DMS153 (cell line): ENCODE measurements at places on chromosomes 11 and 22.

DNA sequence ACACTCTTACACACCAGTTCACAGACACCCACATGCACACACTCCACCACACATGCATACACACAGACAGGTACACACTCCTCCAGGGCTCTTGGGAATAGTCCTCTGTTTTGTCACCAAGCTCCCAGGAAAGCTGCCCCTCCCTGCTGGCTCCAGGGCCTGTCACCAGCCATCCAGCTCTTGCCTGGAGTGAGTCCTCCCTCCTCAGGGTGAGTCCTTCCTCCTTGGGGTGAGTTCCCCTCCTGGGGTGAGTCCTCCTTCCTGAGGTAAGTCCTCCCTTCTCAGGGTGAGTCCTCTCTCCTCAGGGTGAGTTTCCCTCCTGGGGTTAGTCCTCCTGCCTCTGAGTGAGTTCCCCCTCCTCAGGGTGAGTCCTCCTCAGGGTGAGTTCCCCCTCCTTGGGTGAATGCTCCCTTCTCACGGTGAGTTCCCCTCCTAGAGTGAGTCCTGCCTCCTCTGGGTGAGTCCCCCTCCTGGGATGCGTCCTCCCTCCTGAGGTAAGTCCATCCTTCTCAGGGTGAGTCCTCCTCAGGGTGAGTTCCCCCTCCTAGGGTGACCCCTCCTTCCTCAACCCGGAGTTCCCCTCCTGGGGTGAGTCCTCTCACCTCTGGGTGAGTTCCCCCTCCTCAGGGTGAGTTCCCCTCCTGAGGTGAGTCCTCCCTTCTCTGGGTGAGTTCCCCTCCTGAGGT is 100.6 kb upstream of the FGF3 start:
- DNase-seq: no peak

DNA sequence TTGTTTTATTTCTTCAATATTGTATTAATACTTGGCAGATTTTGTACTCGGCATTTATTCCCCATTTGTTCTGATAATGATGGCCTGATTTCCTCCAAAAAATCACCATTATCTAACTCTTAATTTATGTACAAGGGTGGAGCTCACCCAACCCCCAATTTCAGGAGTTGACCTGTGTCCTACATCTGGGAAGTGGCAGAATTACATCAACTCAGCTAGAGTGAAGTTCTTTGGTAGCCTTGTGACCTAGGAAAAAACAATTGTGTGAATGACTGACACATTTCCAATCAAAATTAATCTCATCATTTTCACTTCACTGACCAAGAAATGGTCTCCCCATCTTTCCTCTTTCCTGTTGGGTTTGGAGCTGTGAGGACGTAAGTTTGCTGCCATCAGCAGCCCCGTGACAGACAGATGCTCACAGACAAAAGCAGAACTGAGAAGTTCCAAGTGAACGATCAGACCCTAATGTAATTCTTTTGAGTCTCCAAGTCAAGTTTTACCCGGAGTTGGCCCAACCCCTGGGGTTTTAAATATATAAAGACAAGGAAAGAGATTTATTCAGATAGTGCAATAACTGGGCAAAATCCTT is 16.6 kb upstream of the MS4A6E start:
- DNase-seq: no peak

DNA sequence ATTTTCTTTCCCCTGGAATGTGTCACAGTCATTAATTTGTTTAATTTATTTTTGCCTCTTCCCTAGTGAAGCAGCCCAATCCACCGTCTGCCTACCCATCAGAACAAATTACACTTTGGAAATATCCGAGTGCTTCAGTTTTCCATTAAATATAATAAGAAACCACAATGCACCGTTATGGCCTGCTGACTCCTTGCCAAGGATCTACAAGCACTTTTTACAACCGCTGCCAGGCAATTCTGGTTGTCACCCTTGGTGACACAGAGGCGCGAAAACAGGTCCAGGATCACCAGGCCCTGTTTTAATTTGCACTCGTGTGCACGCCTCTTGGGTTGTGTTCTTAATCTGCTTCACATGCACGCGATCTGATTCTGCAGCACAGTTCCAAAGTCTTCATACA is 43.9 kb downstream of the KIRREL3 start:
- DNase-seq: no peak

DNA sequence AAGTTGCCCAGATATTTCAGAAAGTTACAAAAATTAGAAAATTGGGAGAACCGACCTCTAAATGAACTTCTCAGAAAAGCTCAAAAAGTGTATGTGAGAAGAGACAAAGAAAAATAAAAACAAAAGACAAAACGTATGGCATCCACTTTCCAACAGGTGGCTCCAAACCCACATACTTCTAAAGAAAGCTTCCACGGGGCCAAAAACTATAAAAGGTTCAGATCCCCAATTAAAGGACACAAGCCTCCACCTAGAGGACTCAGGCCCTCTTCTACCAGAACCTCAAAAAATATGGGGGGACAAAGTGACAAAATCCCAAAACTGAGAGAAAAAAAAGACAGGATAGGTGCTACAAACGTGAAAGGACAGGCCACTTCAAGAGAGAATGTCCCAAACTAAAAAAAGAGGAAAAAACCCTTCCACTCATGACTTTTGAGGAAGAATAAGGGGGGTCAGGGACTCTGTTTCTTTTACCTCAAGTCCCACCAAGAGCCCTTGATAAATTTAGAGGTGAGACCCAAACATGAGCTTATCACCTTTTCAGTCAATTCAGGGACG is 8.8 kb downstream of the SCGB2A1 start:
- peak; percentile 19 for DNase-seq
